ENCODE measurements at places on chromosomes 5 and 9. TPM values are rescaled to one million over a fixed set of nuclear protein-coding genes. Genes with fewer than 3 reads are reported as not detected.

Gene NXNL2
- 0.54 TPM for total RNA-seq

Gene ISL1
- 0.09 TPM for total RNA-seq

Gene IFNA13
- total RNA-seq, result not detected

Gene NR5A1
- not detected for total RNA-seq

Gene RAD23B
- 114 TPM for total RNA-seq

Gene MYMK
- total RNA-seq, result not detected

Gene TSSK1B
- not detected for total RNA-seq

Gene SLC4A9
- 0.01 TPM for total RNA-seq

Gene ANKRD18A
- 15.7 TPM for total RNA-seq

Gene ALAD
- total RNA-seq, result 17.1 TPM

Gene STPG3
- not detected for total RNA-seq

Gene FAM221B
- total RNA-seq, result not detected

Gene RMRP
- total RNA-seq, result 22.0 TPM

Gene F2RL2
- total RNA-seq, result 5.1 TPM

Gene PCDHGA3
- not detected for total RNA-seq

Gene SHC3
- total RNA-seq, result 0.80 TPM

Gene ZBTB26
- 1.5 TPM for total RNA-seq

Gene PRLR
- 0.13 TPM for total RNA-seq

Gene PSD2
- 0.03 TPM for total RNA-seq

Gene MOB3B
- 8.4 TPM for total RNA-seq

Gene CEL
- total RNA-seq, result 0.58 TPM

Gene CER1
- total RNA-seq, result not detected

Gene SH3GL2
- total RNA-seq, result 0.09 TPM

Gene OGN
- total RNA-seq, result not detected

Gene PLK2
- total RNA-seq, result 95.9 TPM

Gene LCN15
- total RNA-seq, result not detected

Gene CDX1
- total RNA-seq, result not detected

Gene TXNDC8
- not detected for total RNA-seq

Gene PCA3
- not detected for total RNA-seq

Gene TIMD4
- 1.6 TPM for total RNA-seq

Gene PDLIM4
- total RNA-seq, result 0.26 TPM

Gene FAF2
- total RNA-seq, result 47.0 TPM

Data from A549 treated with CpdA at 1 μM for 4 hours (cell line).